Jurkat, Clone E6-1 (cell line): ENCODE measurements at places on chromosomes 11 and 22.

- no peak for DNase-seq
These were observed 55.9 kb upstream of the NUP160 start for GRCh38 chr11:47904048-47904447.

DNA sequence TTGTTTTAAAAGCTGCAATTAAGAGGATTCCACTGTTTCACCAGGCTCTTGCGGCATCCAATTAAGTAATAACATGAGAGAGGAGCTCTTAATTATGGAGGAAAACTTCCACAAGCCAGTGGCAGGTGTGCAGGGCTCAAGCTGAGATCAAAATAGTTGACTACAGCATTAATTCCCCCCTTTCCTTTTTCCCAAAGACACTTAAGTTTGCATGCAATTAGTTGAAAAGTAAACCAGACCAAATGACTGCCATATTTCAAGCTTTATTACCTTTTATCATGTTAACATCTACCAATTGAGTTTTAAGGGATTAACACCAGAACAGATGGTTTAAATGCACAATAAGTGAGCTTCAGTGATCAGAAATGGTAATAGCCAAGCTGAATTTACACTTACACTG lies 32.1 kb downstream of the FAM168A start:
- DNase-seq = no peak

DNA sequence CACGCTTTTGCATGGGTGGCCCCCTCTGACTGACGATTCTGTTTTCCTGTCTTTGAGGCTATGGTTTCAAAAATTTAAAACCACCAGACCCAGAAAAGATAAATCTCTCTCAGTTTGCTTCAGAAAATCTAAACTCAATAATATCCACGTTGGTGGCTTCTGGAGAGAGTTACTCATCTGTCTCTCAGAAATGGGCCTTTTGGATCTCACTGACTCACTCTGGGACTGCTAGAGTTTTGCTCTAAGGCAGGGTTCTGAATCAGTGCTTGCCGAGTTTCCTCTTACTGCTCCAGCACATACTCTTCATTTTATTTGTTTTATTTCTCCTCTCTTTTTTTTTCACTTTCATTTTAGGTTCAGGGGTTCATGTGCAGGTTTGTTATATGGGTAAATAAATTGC lies 305.7 kb downstream of the BLID start:
- no peak for DNase-seq

DNA sequence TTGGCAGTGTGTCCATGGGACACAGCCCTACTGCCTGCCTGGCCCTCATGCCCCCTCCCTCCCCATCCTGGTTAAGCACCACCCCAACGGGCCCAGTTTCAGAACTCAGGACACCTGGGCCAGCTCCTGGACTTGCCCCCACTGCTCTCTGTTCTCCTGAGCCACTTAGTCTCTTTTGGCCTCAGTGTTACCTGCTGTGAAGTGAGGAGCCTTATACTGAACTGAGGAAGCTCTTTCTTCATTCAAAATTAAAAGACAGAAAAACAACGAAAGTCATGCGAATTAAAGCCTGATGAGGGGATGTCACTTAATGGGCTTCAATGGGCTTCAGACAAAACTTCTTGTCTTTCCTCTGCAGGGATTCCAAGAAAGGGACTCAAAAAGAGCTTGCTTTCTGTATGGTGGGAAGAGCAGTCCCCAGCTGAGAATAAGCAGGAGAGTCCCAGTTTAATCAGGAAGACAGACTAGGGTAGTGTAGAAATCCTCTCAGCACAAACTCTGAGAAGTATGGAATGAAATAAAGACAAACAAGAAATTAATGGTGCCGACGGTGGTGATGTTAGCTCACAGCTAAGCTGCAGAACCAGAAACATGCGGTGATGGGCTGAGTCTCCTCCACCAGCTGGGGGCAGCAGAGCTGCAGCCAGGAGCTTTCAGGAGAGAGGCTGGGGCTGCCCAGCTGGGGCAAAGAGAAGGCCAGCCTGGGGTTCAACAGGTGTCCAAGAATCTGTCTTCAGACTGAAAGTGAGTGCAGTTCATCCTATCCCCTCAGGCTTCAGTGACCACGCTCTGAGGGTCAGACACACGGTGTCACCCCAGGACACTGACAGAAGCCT lies 101.0 kb downstream of the GGTLC2 start:
- no peak for DNase-seq

GRCh38 chr11:71209656-71210055 lies 42.7 kb downstream of the SHANK2 start:
- no peak for DNase-seq

- DNase-seq = no peak
These were observed 19.5 kb downstream of the TXN2 start for GRCh38 chr22:36461665-36462649.

GRCh38 chr11:83363312-83363711 lies 77.1 kb upstream of the CCDC90B start:
- no peak for DNase-seq

DNA sequence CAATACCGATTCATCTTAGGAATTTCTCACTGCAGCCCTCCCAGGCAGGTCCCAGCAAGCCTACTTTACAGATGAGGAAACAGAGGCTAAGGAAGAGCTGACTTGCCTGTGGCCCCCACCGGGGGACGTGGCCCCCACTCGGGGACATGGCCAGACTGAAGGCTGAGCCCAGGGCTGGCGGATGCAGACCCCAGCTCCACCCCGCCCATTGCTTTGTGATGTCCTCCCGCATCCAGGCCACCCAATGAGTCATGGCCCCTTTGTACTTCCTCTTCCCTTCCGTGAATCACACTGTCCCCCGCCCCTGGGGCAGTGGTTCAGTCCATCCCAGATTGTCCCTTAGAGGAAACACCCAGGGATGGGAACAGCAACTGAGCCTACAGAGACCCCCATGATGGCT lies 116.0 kb upstream of the ANO1 start:
- DNase-seq = no peak
